GM23338 (cell line): ENCODE measurements at places on chromosomes 3 and 15. TPM values are rescaled to one million over a fixed set of nuclear protein-coding genes. Genes with fewer than 3 reads are reported as not detected.

- H3K4me3 ChIP-seq, result no peak overlapping the region
- H3K27me3 ChIP-seq, result no peaks in the 10 kb centered on the region
- peak overlapping the region; percentile 12; the same call in 1 of the 2 replicates for H3K27ac ChIP-seq
- DNase-seq, result peak; percentile 27
- peaks cover 17% of the 10 kb centered on the region for H3K4me1 ChIP-seq
These were observed 32.5 kb downstream of the DCUN1D1 start for GRCh38 chr3:182947888-182948287.

DNA sequence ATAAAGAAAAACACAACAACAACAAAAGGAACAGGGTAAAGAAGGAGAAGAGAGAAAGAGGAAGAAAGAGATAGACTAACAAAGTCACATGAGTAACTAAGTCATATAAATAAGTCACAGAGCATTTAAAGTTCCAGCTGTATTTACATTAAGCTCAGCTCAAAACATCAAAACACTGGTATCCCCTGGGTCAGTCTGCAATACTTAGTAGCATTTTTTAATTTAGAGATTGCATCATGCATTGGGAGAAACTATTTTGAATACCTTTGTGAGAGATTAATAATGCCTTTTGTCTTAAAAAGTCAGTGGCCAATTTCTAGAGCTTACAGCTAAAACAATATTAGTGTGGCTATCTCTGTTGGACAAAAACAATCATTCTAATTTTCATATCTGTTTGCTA is 78.4 kb downstream of the NEK10 start:
- no peak overlapping the region for H3K27ac ChIP-seq
- no peak overlapping the region for H3K4me3 ChIP-seq
- H3K4me1 ChIP-seq, result no peaks in the 10 kb centered on the region

DNA sequence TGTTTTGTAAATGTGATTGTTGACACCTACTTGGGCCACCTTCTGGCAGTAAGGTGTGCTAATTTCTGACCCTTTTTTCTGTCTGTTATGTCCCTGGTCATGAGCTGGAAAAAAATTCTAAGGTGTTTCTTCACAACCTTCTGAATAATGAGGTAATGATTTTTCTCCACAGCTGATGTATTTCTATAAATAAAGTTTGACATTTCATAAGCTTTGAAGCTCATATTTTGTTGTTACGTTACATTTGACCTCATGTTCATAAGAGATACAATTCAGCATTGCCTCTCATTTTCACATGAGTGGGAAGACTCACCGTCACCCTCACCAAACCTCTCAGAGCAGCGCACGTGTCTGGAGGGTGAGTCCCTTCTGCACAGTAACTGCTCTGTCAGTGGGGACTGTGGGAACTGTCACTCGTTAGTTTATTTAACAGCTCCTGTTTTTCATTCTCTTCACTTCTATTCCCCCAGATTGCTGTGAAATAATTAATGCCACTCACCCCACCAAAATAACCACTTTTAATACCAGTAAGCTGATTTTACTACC is 140.9 kb downstream of the PLCL2 start:
- H3K27ac ChIP-seq, result no peak overlapping the region
- H3K36me3 ChIP-seq, result no peaks in the 10 kb centered on the region
- no peak for DNase-seq
- H3K4me1 ChIP-seq, result no peaks in the 10 kb centered on the region
- no peaks in the 10 kb centered on the region for H3K27me3 ChIP-seq

- no peaks in the 10 kb centered on the region for H3K27me3 ChIP-seq
- H3K27ac ChIP-seq, result no peak overlapping the region
- DNase-seq, result no peak
- no peaks in the 10 kb centered on the region for H3K36me3 ChIP-seq
- no peaks in the 10 kb centered on the region; the same call in 1 of the 2 replicates for H3K4me1 ChIP-seq
- no peak overlapping the region for H3K4me3 ChIP-seq
These were observed 194.0 kb downstream of the BBX start for GRCh38 chr3:107716734-107717133.

DNA sequence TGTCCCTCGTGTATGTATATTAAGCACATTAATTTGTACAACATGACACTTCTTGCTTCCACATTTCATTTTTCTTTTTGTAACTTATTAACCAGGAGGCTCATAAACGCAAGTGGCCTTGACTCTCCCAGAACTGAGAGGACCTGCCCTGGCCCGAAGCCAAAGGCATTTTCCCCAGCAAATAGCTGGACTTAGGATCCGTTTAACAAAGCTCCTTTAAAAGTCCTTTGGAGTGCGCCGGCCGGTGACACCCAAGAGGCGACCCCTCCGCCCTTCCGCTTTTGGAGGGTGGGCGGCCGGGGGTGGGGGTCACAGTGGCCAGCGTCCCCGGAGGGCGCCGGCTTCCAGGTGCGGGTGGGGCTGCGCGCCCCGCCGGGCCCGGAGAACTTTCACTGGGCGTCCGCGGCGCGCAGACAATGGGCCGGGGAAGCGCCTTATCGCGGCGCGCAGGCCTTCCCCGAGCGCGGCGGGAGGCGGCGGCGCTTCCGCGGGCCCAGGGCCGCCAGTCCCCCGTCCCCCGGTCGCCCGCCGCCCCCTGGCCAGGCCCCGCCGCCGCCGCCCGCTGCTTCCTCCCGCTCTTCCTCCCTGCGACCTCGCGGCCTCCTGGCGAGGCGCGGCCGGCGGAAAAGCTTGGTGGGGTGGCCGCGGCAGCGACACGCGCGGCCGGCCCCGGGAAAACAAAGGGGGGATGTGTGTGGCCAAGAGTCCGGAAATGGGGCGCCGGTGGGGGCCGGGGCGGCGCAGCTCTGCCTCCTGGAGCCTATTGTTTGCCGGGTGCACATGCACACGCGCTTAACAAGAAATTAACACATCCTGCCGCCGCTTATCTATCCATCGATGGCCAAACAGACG is 613.4 kb downstream of the MCTP2 start:
- no peaks in the 10 kb centered on the region for H3K27me3 ChIP-seq
- peak overlapping the region; percentile 50 for H3K4me3 ChIP-seq
- DNase-seq, result peak; percentile 70
- no peak overlapping the region for H3K27ac ChIP-seq

DNA sequence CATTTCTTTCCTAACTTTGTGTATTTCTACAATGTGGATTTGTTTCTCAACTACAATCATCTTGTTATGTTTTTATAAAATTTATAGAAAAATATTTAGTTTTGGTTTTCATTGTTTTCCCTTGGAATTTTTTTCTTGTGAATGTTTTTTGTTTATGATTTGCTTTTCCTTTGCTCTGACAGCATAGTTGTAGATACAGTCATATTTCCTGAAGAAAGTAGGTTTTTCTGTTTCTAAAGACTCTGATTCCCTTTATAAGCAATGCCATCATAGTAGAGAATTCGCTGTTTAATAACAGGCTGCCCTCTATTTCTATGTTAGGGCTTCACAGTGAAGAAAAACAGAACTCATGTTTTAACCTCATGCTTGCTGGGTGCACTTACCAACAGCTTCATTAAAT is 482.3 kb downstream of the ZBBX start:
- H3K27ac ChIP-seq, result no peak overlapping the region
- no peaks in the 10 kb centered on the region for H3K4me1 ChIP-seq
- H3K27me3 ChIP-seq, result no peaks in the 10 kb centered on the region

DNA sequence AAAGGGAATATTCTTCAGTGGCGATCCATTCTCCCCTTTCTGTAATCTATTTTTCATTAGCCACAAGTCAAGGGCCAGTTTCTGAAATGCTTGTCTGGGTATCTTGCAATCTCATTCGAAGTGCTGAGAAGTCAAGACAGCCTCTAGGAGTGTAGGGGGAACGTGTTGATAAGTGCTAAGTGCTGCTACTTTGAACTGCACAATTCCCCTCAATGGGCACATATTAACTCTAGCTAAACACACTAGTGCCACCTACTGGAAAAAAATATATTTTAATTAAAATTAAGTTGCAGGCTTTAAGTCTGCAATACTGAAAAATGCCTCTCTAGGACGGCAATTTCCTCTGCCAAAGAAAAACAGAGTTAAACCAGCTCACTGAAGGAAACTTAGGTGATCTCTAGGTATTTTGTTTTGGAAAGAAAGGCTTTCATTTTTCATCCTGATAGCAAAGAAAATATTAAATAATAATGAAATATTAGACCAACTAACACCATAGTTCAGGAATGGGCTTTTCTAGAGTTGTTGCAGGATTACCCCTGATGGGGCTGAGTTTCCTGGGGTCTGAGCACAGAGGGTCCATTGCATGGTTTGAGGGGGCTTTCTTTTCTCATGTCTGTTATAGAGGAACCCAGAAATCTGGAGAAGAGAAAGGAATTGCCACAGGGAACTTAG is 181.9 kb upstream of the KBTBD8 start:
- H3K27me3 ChIP-seq, result no peaks in the 10 kb centered on the region
- peak; percentile 82 for DNase-seq
- H3K4me1 ChIP-seq, result peaks cover 25% of the 10 kb centered on the region
- no peak overlapping the region for H3K4me3 ChIP-seq
- no peaks in the 10 kb centered on the region for H3K36me3 ChIP-seq
- H3K27ac ChIP-seq, result no peak overlapping the region

GRCh38 chr3:124888482-124889441 is 1.6 kb upstream of the ITGB5 start:
- H3K27ac ChIP-seq, result peak overlapping the region; percentile 97
- peaks cover 20% of the 10 kb centered on the region for H3K4me1 ChIP-seq
- H3K4me3 ChIP-seq, result peak overlapping the region; percentile 71
- H3K36me3 ChIP-seq, result no peaks in the 10 kb centered on the region

DNA sequence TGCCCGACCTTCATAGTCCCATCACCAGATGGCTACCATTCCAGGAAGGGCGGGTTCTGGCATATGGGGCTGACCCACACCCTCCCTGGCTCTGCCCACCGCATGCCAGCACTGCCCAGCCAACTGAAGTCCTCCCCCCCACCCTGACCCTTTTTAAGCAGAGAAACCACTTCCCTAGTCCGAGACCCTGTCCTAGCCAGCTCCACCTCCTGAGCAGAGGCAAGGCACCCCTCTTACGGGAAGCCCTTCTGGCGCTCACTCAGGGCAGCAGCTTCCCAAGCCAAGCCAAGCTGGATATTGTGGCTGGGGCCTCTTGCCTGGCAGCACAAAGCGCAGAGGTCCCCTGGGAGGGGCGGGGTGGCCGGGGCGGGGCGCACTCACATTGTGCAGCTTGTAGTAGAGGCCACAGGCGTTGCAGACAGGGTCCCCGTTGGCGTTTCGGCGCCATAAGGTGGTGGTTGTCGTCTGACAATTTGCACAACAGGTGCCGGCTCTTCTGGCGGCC is 11.5 kb downstream of the GATA2 start:
- H3K27me3 ChIP-seq, result peaks cover 100% of the 10 kb centered on the region
- H3K4me1 ChIP-seq, result peaks cover 51% of the 10 kb centered on the region
- no peak for DNase-seq
- H3K36me3 ChIP-seq, result no peaks in the 10 kb centered on the region
- peak overlapping the region; percentile 53; the same call in 1 of the 2 replicates for H3K4me3 ChIP-seq
- H3K27ac ChIP-seq, result no peak overlapping the region

FEM1B gene
- 82.0 and 82.4 TPM in 2 replicates for total RNA-seq

PPP2R3A gene
- total RNA-seq, result 15.2 and 15.4 TPM in 2 replicates

LNP1 gene
- total RNA-seq, result 5.3 and 6.7 TPM in 2 replicates
